ENCODE measurements at places on chromosomes 1 and 21. TPM values are rescaled to one million over a fixed set of nuclear protein-coding genes. Genes with fewer than 3 reads are reported as not detected.

The TUT4 gene
- total RNA-seq: 24.1 TPM

The PGLYRP3 gene
- total RNA-seq: not detected

The TMEM52 gene
- total RNA-seq: 0.70 TPM

GRCh38 chr21:36263797-36264196, 56.2 kb upstream of the MORC3 start:
- H3K4me1 ChIP-seq: peaks cover 17% of the 10 kb centered on the region
- H3K4me3 ChIP-seq: no peak overlapping the region
- no peak overlapping the region for H3K27ac ChIP-seq
- DNase-seq: no peak
- peaks cover 12% of the 10 kb centered on the region for H3K36me3 ChIP-seq

DNA sequence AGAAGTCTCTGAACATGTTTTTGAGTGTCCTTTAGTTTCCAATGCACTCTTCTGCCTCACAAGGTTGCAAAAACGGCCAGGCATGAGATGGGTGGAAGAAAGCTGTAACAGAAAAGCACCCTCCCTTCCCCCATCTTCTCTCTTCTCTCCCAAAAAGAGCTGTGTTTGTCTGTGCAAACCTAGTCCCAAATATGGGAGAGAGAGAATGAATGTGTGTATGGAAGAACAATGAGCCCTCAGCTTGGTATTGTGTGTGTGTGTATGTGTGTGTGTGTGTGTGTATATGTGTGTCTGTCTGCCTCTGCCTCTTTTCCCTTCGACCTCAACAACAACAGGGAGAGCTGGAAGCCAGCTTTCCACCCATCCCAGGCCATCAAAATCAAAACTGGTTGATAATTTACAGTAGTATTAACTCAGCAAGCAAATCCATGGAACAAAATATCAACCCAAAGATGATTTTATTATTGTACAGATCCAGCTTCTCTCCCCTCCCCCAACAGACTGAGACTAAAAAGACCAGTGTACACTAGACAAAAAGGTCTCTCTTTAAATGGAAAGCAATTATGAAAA, 1.8 kb downstream of the RERE start:
- peak overlapping the region; percentile 91 for H3K4me3 ChIP-seq
- H3K4me1 ChIP-seq: peaks cover 55% of the 10 kb centered on the region
- H3K27me3 ChIP-seq: peaks cover 3% of the 10 kb centered on the region

DNA sequence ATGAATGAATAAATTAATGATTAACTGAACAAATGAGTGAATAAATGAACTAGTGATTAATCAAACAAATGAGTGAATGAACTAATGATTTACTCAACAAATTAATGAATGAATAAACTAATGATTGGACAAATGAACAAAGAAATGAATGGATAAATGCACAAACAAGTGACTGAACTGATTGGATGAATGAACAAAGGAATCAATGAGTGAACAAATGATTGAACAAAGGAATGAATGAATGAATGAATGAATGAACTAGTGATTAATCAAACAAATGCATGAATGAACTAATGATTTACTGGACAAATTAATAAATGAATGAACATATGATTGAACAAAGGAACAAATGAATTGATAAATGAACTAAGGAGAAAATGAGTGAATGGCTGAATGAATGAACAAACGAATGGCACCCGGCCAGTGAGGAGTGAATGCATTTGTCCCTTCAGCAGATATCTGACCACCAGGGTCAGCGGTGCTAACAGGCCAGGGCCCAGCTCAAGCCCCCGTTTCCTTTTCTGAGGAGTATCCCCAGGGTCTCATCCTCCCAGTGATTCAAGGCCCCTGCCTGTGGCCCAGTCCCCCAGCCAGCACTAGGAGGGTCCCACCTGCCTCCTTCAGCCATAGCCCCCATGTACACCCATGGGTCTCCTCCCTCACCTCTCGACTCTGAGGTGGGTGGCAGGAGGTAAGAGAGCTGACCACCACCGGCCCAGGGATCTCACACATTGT, 49.9 kb downstream of the WNT9A start:
- peaks cover 6% of the 10 kb centered on the region for H3K27me3 ChIP-seq
- DNase-seq: no peak
- H3K4me1 ChIP-seq: peaks cover 6% of the 10 kb centered on the region
- H3K4me3 ChIP-seq: no peak overlapping the region

GRCh38 chr1:29354511-29355098, 118.3 kb downstream of the PTPRU start:
- peaks cover 22% of the 10 kb centered on the region for H3K27me3 ChIP-seq
- H3K36me3 ChIP-seq: no peaks in the 10 kb centered on the region
- no peak for DNase-seq
- peaks cover 6% of the 10 kb centered on the region for H3K4me1 ChIP-seq
- H3K27ac ChIP-seq: no peak overlapping the region

DNA sequence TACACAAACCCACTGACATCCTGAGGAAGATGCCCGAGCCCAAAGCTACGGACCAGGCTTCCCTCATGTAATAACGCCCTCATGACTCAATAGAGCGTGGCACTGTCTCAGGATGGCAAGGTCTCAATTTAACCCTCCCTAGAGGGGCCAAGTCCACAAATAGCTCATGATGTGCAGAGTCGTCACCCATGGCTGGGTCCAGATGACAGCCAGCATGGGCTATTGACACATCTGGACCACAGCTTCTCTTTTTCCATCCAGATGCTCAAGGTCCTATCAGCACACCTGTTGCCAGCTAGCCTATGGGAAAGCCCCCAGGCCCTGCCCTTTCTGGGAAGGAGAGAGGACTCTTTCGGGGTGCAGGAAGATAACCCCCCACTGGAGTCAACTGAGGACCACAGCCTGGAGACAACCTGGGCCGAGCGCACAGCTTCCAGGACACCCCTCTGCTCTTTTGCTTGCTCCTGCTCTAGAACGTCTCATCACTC, 2.8 kb downstream of the LAPTM5 start:
- no peak for DNase-seq
- H3K4me3 ChIP-seq: no peak overlapping the region
- H3K4me1 ChIP-seq: peaks cover 28% of the 10 kb centered on the region
- H3K27ac ChIP-seq: no peak overlapping the region
- no peaks in the 10 kb centered on the region for H3K36me3 ChIP-seq
- peaks cover 12% of the 10 kb centered on the region for H3K27me3 ChIP-seq

- no peaks in the 10 kb centered on the region for H3K36me3 ChIP-seq
- peaks cover 3% of the 10 kb centered on the region for H3K27me3 ChIP-seq
- no peak overlapping the region for H3K4me3 ChIP-seq
- DNase-seq: no peak
- H3K27ac ChIP-seq: no peak overlapping the region
Measured at GRCh38 chr1:38476850-38477178, 382.8 kb downstream of the RRAGC start.
